ENCODE measurements at places on chromosomes 11 and 22.

- DNase-seq: no peak
These were observed 141.3 kb downstream of the NAV2 start for GRCh38 chr11:19853920-19854319.

DNA sequence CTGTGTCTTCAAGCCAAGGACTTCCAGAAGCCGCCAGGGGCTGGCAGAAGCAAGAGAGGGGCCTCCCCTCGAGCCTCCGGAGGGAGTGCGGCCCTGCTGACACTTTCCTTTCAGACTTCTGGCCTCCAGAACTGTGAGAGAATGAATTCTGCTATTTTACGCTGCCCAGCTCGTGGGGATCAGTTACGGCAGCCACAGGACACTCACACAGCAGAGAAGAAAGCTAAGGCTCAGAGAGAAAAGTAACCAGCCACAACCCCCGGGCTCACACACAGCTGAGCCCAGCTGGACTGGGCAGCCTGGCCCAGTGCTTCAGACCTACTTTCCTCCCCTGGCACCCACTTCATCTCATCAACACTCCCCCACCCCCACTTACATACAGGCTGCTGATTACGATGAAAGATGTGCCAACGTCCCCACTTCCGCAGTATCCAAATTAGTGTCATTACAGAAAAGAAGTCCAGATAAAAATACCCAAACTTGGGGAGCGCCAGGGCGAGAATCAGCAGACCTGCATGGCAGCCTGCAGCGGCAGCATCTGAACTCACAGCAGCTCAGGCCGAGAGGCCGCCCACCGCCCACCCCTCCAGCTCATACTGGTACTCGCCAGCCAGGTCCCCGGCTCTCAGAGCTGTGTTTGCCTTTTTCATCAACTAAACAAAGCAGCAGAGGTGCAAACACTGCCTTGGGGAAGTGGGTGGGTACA lies 15.3 kb downstream of the PHF21B start:
- no peak for DNase-seq

DNA sequence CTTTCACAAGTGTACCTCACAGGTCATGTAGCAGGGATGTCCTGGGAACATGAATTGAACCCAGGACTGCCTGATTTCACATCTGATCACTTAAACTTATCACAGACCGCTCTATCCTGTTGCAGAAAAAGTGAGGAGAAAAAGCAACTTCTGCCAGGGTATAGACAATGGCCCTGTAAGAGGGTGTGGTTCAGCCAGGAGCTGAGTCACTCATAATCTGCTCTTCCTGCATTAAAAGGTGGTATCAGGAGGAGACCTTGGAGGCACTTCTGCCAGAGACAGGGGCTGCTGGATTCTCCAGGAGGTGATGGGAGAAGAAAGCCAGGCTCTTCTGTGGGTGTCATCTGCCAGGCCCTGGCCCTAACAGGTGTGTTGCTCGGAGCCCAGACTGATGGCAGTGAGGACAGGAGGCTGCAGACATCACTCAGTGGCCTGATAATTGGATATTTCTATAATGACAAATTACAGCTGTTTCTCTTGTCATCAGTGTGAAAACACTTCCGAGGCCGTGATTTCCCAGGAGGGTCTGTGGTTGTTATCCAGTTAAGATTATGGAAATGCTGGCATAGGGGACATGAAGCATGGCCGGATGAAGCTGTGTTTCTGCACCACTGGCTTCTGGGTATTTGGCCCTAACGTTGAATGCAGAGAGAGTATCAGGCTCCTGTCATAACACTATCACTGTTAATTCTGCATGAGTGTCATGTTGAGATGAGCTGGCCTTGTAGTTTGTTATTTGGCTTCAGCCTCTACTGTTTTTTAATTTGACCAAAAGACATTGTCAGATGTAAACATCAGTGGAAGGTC lies 125.1 kb upstream of the ZBED5 start:
- no peak for DNase-seq

DNA sequence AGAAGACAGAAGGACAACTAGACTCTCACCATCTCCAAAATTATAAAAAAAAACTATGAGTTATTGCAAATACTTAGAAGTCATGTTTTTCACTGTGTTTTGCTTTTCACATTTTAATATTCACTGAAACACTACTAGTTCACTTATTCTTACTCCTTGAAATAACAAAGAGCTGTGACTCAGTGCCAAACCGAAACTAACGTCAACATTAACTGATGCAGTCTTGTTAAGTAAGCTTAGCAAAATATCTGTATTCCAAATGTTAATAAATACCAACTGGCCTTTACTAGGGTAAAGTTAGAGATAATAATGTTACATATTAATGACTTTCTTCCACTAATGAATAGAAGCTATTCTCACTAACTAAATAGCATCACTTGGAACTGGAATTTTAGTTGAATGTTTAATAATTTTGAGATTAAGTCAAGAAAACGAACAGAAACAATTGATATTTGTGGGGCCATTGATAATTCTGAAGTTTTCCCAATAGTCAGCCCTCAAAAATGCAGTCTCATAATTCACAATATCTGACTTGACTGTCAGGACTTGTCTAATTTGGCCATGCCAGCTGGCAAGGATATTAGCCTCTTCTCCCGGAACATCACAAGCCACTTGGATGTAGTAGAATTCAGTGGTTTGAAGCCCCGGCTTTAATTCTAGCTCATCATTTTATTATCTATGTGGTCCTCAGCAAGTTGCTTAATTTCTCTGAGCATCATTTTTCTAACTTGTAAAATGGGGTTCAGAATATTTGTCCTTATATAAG lies 230.1 kb upstream of the DDI1 start:
- no peak for DNase-seq

DNA sequence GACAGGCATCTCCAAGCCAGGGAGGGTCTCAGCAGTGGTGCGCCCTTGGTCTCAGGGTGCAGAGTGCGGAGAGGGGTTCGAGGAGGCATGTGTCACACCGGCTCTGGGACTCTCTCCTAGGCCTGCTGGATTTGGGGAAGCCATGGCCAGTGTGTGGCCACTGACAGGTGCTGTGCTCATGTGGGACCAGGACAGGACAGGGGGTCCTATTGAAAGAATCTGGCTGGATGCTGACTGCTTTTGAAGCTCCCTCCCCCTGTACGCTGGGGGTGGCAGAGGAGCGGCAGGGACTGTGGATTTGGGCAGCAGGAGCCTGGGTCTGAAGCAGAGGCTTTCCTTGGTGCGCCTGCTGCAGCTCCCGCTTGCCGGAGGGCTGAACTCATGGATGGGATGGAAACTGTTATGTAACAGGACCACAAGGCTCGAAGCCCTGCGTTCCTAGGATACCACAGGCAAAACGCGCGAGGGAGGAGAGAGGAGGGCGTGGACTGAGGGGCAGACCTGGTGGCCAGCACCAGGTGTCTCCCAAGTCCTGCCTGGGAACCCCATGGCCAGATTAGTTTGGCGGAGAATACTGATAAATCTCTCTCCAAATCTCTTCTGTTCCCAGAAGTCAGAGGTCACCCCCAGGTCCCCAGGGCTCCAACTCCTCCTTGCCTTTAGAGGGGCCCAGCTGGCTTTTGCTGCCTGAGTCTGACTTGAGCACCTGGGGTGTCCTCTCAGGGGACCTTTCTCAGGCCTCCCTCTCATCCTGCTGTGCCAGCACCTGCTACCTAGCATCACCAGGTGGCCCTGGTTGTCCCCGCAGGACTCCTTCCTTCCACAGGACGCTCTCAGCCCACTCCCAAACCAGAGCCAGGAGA lies 13.8 kb upstream of the TEF start:
- no peak for DNase-seq

GRCh38 chr11:17544181-17544622 lies at the start of gene USH1C:
TSS of gene USH1C (minus strand) at chr11:17544416. CDS start at chr11:17544307, 109 bp downstream.
- no peak for DNase-seq

DNA sequence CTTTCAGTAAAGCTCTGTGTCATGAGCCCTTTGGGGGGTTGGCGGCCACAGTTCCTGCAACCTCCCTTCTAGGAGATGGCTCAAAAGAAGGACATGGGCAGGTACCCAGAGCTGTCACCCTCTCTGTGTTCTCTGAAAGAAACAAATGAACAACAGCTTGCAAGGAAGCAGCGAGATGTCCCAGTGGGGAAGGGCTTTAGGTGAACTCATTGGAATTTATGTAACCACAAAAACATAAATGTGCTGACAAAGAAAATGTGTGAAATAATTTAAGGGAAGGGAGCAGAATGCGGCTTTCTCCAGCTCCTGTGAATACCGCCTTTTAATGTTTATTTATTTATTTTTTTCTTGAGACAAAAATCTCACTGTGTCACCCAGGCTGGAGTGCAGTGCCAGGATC lies 3.3 kb downstream of the PARVG start:
- no peak for DNase-seq

GRCh38 chr11:120129570-120129969 lies 8.3 kb downstream of the TRIM29 start:
- no peak for DNase-seq

GRCh38 chr11:106950067-106950491 lies 68.2 kb downstream of the GUCY1A2 start:
- DNase-seq: no peak

- no peak for DNase-seq
These were observed 2.3 kb upstream of the ALKBH8 start for GRCh38 chr11:107567739-107568335.

DNA sequence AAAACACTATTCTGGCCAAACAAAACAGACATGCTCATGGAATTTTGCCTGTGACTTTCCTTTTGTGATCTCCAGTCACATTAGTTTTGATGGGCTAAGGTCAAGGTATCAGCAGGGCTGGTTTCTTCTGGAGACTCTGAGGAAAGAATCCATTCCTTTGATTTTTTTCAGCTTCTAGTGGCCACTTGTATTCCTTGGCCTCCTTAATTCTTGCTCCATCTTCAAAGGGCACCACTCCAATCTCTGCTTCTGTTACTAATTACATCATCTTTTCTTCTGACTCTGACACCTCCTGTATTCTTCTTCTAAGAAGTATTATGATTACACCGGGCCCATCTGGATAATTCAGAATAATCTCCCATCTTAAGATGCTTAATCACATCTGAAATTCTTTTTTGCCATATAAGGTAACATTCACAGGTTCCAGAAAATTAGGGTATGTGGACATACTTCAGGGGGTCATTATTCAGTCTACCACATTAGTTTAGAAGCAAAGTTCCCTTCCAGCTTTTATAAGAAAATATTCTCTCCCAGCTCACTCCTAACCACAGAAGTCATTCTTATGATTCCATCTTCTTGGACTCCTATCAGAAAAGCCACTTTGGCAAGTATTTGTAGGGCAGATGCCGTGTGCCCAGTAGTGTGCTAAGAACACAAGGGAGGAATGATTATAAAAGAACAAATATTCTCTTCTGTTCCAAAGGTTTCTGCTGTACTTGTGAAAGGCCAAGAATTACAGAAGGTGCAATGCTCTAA lies 56.4 kb upstream of the FSHB start:
- no peak for DNase-seq

GRCh38 chr22:29887358-29887757 lies 4.4 kb downstream of the MTMR3 start:
- DNase-seq: no peak

DNA sequence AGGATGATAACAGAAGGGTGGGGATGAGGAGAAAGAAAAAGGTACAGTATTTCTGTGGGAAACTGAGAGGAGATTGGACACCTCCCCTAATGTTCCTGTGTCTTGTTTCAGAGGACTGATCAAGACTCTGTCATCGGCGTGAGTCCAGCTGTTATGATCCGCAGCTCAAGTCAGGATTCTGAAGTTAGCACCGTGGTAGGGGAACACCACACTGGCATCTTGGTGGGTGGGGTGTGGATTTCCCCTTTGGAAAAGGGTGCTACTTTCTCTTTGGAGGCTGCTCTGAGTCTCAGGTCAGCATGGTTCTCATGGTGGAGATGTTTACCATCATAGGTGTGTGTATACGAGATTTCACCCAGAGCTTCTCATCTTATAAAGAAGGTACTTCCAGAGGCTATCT lies 25.5 kb downstream of the MADD start:
- no peak for DNase-seq

- no peak for DNase-seq
These were observed 10.5 kb downstream of the SCN4B start for GRCh38 chr11:118142081-118142480.

DNA sequence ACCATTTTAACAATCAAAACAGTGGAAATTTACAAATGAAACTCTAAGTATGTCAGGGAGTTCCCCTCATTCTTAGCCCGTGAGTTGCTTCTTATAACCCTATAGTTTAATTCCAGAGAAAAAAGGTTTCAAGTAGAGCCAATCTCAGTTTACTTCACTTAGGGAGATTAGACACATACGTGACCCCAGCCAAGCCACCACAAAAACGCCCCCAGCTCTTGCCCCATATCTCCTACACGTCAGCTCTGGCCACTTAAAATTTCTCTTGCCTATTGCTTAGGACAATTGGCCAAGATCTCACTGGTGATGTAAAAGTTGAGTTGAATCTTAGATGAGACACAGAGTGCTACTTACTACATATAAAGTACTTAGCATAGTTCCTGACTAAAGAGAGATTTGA lies 166.4 kb downstream of the ETS1 start:
- no peak for DNase-seq

GRCh38 chr11:64368673-64369074 lies 9.7 kb downstream of the RPS6KA4 start:
- DNase-seq: no peak

GRCh38 chr11:105821372-105821771 lies 200.7 kb downstream of the MSANTD4 start:
- no peak for DNase-seq

DNA sequence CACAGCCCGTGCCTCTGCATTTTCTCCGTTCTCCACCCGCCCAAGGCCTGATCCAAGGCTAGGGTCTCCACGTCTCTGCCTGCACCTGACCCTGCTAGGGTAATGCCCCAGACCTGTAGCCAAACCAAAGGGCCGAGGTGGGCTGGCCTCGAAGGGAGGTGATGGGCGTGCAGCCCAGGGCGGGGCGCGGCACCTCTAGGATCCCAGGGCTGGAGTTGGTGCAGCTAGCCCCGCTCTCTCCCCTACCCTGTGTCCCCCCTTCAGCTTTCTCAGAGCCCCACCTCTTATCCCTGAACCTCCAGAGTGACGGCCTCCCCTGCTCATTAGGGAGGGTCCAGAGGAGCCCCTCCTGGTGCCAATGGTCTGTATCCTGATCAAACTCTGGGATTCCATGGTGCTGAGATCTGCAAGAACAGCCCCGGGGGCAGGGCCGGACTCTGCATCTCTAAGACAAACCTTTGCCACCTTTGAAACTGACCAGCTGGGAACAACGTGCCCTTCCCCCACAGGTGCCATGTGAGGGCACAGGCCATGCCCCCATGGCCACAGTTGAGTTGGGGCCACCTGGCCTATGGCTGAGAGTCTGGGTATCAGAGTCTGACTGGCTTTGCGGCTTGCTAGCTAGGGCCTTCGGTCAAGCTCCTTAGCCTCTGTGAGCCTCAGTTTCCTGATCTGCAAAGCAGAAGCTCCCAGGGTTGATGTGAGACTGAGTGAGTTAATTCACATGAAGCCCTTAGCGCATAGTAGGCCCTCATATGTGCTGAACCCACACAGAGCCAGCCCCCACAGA lies 23.1 kb upstream of the CBX7 start:
- no peak for DNase-seq

DNA sequence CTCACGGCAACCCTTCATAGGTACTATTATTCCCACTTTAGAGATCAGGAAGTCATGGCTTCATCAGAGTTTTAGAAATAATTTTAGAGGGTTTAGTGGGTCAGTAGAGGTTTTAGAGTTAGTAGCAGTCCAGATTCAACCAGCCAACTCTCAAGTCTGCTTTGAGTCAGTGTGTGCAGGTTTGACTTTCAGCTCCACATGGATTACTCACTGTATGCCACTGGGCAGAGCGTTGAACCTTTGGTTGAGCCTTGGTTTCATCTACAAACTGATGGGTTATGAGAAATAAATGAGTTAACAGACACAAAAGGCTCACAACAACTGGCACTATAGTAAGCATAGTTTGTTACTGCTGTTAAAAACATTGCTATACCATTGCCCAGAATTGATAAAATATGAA lies 19.0 kb upstream of the TP53AIP1 start:
- DNase-seq: peak; percentile 36
